Esophagus muscularis mucosa (tissue), 4 donors: ENCODE measurements at places on chromosomes 2 and 18. TPM values are rescaled to one million over a fixed set of nuclear protein-coding genes. Genes with fewer than 3 reads are reported as not detected.

Gene OTOF
- 1.5 TPM for total RNA-seq

Gene TCF7L1
- 11.6 TPM for total RNA-seq

Gene TMEM198
- total RNA-seq = 3.8 TPM

Gene NETO1
- total RNA-seq = 0.50 TPM

Gene GRHL1
- 2.3 TPM for total RNA-seq

Gene TCF23
- total RNA-seq = not detected

Gene LOXHD1
- total RNA-seq = 0.50 TPM

Gene MAP3K19
- not detected for total RNA-seq

Gene TMEM169
- total RNA-seq = 0.75 TPM

Gene UGT1A6
- not detected for total RNA-seq

Gene ARHGAP25
- 5.1 TPM for total RNA-seq

Gene ALLC
- total RNA-seq = not detected

Gene FMNL2
- 23.7 TPM for total RNA-seq

Gene DSC3
- total RNA-seq = not detected

Gene GCKR
- not detected for total RNA-seq

Gene GEN1
- 1.2 TPM for total RNA-seq

Gene GPR17
- not detected for total RNA-seq

Gene COL4A4
- 7.0 TPM for total RNA-seq

Gene STARD6
- total RNA-seq = not detected

Gene GCG
- total RNA-seq = not detected

Gene MLPH
- total RNA-seq = 5.3 TPM

Gene KCNK3
- 8.5 TPM for total RNA-seq

Gene POMC
- total RNA-seq = 12.4 TPM

Gene GALR1
- total RNA-seq = 0.06 TPM

Gene ALK
- total RNA-seq = 0.83 TPM

Gene VWC2L
- not detected for total RNA-seq

Gene CASP10
- 5.2 TPM for total RNA-seq

Gene FER1L5
- total RNA-seq = not detected

Gene SETBP1
- total RNA-seq = 86.5 TPM

Gene SERPINB11
- total RNA-seq = not detected

Gene C18orf54
- total RNA-seq = 1.1 TPM

Gene SKOR2
- not detected for total RNA-seq

Gene ERICH2
- not detected for total RNA-seq

Gene GREB1
- total RNA-seq = 7.5 TPM

Gene GTF3C2
- total RNA-seq = 31.7 TPM

Gene ASB18
- not detected for total RNA-seq

Gene ABCG5
- not detected for total RNA-seq

Gene DSG2
- 6.2 TPM for total RNA-seq
